Right hindlimb (tissue), 1 donor: ENCODE measurements at places on chromosomes 3 and 15.

- DNase-seq, result no peak
Observed at GRCh38 chr3:31124373-31124772, 229.9 kb upstream of the GADL1 start.

DNA sequence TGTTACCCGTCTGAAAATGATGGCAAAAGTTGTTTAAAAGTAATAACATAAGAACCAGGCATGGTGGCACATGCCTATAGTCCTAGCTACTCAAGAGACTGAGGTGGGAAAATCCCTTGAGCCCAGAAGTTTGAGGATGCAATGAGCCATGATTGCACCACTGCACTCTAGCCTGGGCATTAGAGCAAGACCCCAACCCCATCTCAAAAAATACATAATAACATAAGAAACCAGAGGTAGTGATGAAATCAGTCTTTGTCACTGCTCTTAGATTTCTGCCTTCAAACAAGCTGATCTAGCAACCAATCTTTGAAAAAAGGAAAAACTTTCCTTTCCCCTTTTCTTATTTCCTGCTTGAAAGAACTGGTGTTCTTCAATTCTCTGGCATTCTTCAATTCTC, 71.3 kb downstream of the TMCC1 start:
- no peak for DNase-seq

DNA sequence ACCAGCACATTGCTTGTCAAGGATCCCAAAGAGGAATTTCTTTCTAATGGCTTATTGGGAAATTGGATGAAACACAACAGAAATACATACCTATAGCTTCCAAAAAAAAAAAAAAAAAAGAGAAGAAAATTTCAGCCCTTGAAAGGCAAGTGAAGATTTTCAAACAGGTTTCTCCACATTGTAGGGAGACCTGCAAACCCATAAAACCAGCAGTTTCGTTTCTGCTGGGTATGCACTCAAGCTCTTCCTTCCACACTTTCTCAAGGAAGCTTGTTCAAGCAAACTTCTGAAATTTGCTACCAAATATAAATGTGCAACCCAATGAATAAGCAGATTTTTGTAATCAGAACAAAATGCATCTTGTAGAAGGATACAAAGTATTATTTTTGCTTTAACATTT, 15.9 kb upstream of the SH3BP5 start:
- DNase-seq, result no peak

GRCh38 chr3:35336601-35337000, 302.7 kb upstream of the ARPP21 start:
- no peak for DNase-seq

- DNase-seq, result no peak
Observed at GRCh38 chr3:181230258-181230657, 240.7 kb upstream of the DNAJC19 start.

DNA sequence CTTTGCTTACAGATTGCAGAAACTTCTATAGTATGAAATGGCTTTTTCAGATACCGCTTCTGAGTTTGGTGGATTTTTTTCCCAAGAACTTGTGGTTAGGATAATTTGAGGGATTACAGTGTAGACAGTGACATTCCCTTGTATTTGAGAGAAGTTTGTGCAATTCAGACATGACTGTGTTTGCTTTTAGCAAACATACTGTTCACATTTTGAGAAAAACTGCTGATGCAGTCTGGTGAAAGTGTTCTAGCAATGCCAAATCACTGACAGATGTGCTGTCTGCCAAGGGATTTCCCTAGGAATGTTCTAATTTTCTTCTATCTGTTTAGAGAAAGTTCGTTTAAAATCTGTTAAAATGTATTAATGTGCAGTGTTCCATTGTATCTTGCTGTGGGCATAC, 652.6 kb downstream of the FHIT start:
- DNase-seq, result no peak

- DNase-seq, result no peak
Observed at GRCh38 chr15:82832601-82833361, 23.4 kb downstream of the WHAMM start.

DNA sequence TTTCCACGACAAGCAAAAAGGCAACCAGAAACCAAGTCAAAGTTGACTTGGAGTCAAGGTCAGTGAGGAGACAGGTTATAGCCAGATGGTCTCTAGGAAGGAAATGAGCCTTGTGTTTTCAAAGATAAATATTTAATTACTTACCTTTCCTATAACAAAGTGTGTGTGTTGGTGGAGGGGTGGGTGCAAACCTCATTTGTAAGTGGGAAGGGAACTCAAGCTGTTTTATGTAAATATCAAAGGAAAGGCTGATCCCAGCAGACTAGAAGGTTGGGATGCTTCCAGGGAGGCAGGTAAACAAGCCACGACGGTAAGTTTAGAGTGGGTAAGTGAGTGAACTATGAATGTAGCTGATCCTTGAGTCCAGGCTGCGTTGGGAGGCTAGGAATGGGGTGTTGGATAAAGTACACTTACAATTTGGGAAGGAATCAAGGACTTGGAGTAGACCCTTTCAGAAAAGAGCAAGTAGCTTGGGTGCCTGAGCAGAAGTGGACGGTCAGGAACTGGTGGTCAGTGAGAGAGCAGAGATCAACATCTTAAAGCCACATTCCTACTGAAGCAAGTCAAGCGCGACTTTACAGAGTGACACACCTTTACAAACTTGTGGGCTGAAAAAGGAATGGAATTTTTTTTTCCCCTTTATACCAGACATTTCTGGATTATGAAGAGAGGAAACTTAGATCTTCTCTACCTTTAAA, 82.0 kb upstream of the TBL1XR1 start:
- DNase-seq, result no peak

DNA sequence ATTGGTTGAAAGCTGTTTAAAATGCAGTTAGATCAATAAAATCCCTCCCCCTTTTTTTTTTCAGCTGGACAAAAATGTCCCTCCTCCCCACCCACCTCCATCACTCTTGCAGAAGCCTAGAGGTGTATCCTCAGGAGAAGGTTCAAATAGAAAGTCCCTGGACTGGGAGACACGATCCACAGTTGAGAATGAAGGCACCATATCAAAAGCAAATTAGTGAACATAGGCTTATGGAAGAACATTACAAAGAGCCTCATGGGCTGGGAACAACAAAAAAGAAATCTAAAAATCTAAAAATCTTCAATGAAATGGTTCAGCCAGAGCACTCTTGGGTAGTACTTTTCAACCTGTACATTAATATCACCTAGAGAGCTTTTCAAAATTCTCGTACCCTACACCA, 46.2 kb downstream of the GHSR start:
- no peak for DNase-seq

DNA sequence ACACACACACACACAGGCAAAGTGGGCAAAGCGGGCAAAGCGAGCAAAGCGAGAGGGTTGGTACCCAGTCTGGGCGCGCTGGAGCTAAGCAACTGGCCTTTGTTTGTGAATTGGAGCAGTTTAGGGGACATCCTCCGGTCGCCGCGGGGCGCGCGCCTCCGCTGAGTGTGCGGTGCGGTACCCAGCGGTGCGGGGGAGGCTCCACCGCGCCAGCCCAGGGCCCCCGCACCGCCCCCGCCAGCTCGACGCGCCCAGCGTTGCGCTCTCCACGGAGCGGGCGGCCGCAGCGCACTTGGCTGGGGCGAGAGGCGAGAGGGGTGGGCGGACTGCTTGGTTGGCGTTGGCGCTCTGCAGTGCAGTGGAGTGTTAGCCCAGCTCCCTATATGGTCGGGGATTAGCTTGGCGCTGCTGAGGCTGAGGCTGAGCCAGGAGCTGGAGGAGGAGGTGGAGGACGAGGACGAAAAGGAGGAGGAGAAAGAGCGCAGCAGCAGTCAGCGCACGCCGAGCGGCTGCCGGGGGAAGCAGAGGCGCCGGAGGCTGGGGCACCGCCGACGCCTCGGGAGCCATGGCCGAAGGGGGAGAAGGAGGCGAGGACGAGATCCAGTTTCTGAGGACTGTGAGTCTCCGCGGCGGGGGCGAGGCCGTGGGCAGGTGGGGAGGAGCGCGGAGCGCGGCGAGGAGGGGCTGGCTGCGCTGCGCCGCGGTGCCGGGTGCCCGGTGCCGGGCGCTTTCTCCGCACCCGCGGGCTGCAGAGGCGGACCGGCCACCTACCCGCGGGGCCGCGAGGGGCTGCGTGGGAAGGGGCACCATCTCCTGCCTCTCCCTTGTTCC, at the start of gene RYR3:
Gene RYR3 (plus strand): TSS at position 487 of the 831 bp plus-strand sequence. CDS start 79 bp downstream, at position 566.
- DNase-seq, result peak; percentile 86

GRCh38 chr3:183447206-183448001, 19.0 kb upstream of the MCF2L2 start:
- peak; percentile 92 for DNase-seq

DNA sequence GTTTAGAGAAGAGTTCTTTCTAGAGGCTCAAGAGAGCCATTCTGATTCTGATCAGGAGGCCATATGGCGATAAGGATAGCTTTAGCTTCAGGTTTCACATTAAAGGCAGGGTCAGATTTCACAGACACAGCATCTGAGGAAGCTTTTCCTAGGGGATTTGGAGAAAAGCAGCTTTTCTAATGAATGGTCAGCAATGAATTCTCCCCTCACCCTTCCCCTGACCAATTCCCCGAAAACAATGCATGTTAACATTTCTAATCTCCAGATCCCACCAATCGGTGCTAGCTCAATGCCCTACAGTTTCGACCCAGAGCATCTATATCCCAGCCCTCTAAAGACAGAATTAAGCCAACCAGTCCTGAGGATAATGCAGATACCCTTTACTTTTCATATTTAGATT, 9.8 kb downstream of the AGBL1 start:
- DNase-seq, result no peak

GRCh38 chr3:147431751-147432150, 22.6 kb downstream of the ZIC1 start:
- DNase-seq, result no peak

DNA sequence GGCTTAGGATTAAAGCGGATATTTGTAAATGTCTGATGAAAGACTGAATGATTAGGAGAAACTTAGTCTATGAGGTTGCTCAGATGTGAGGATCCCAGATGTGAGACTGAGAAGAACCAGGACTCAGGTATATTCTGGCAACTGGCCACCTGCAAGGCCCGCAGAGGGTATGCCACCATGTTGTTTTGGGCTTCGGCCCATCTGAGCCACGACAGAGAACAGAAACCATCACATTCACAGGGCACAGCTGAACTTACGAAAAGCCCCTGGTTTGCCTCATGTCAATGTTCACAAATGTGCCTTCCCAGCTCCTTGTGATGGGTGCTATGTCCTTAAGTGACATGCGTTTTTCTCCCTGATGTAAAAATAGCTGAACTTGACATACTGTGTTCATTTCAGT, 412.5 kb upstream of the RORA start:
- DNase-seq, result no peak

DNA sequence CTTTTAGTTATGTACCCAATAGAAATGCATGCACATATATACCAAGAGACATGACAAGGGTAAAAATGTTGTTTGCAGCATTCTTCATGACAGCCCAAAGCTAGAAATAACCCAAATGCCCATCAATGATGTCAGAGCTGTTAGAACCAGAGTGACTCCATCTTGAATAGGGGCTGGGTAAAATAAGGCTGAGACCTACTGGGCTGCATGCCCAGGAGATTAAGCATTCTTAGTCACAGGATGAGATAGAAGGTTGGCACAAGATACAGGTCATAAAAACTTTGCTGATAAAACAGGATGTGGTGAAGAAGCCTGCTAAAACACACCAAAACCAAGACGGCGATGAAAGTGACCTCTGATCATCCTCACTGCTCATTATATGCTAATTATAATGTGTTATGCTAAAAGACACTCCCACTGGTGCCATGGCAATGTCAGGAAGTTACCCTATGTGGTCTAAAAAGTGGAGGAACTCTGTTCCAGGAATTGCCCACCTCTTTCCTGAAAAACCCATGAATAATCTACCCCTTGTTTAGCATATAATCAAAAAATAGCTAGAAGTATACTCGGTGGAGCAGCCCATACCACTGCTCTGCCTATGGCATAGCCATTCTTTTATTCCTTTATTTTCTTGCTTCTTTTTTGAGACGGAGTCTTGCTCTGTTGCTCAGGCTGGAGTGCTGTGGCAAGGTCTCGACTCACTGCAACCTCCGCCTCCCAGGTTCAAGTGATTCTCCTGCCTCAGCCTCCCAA, 32.9 kb downstream of the ZBTB11 start:
- no peak for DNase-seq

GRCh38 chr3:107524326-107524840, 1.6 kb downstream of the BBX start:
- no peak for DNase-seq

- no peak for DNase-seq
Observed at GRCh38 chr15:68770216-68770615, 50.5 kb downstream of the ANP32A start.

DNA sequence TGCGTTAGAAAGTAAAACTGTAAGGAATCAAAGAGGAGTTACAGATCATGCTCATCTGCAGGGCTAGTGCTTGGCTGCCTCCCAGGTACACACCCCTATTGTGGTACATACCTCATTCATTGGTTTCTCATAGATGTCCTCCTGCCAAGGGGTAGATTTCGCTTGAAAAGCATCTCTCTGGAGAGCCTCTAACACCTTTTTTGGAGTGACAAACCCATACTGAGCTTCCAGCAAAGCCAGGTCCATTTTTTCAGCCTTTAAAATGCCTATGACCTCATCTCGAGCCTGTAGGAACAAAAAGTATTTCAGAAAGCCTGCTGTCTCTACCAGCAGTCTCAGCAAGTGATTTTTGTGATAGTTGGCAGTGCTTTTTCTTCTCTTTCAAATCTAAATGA, 112.1 kb downstream of the CMSS1 start:
- peak; percentile 83 for DNase-seq

GRCh38 chr3:158640646-158641045, 3.7 kb upstream of the GFM1 start:
- no peak for DNase-seq
